ENCODE measurements at places on chromosomes 16 and 17. TPM values are rescaled to one million over a fixed set of nuclear protein-coding genes. Genes with fewer than 3 reads are reported as not detected.

DNA sequence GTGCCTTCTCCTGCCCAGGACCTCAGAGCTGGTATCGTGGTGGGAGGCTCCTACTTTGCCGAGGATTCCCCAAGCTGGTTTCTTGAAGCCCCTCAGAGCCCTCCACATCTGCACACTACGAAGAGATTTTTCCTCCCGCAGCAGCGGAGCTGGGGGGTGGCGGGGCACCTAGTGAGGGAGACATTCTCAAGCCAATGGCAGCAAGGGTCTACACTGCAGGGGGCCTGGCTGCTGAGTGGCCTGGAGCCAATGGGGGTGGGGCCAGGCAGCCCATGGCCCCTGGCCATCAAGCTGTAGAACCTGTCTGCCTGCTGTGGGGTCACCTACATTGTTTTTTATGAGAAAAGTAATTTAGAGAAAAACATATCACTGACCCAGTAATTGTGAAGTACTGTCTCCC lies 5.0 kb downstream of the SLC26A11 start:
- H3K36me3 ChIP-seq: no peaks in the 10 kb centered on the region
- H3K4me3 ChIP-seq: no peak overlapping the region
- H3K27ac ChIP-seq: no peak overlapping the region
- H3K27me3 ChIP-seq: no peaks in the 10 kb centered on the region
- H3K4me1 ChIP-seq: peaks cover 10% of the 10 kb centered on the region
- DNase-seq: no peak

- no peaks in the 10 kb centered on the region for H3K27me3 ChIP-seq
- no peaks in the 10 kb centered on the region for H3K36me3 ChIP-seq
- no peak for DNase-seq
- peak overlapping the region; percentile 96 for H3K27ac ChIP-seq
These were observed 381 bp downstream of the CTNS start for GRCh38 chr17:3636908-3637373.

DNA sequence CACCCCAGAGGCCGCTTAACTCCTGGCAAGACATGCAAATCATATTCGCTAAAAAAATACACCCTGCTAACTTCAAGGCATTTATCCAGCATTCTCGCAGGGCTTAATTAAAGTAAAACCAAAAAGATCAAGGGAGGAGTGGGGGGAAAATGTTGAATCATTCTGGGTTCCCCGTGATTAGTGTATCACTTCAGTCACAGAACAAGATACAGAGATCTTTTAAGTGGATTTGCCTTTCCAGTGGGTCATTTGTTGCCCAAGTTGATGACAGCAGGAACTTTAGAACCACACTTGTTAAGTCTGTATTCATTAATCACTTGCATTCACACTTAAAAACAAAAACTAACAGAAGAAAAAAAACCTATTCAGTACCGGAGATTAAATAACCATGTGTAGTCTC lies 17.3 kb downstream of the CRYBA1 start:
- no peaks in the 10 kb centered on the region for H3K27me3 ChIP-seq
- no peaks in the 10 kb centered on the region for H3K36me3 ChIP-seq
- no peak overlapping the region for H3K27ac ChIP-seq
- DNase-seq: no peak

GRCh38 chr16:7443142-7443541 lies 110.5 kb downstream of the RBFOX1 start:
- H3K4me1 ChIP-seq: no peaks in the 10 kb centered on the region
- H3K4me3 ChIP-seq: no peak overlapping the region
- H3K36me3 ChIP-seq: no peaks in the 10 kb centered on the region
- no peaks in the 10 kb centered on the region for H3K27me3 ChIP-seq
- no peak for DNase-seq
- H3K27ac ChIP-seq: no peak overlapping the region

DNA sequence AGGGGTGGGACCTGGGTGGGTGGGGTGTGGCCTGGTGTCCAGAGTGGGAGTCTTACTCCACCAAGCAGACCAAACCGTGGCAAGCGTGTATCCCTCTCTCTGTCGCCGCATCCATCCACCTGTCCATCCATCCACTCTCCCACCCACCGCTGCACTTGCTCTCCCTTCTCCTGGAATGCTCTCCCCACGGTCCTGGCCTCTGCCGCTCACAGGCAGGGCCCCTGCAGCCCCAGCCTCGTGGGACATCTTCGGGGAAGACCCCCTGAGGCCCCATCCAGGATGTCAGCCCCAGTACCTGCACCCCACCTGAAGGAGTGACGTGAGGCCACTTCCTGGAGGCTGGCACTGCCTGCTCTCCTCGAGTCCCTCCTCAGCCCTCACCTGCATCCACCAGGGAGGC lies 189.5 kb upstream of the GSE1 start:
- H3K36me3 ChIP-seq: no peaks in the 10 kb centered on the region
- no peak overlapping the region for H3K27ac ChIP-seq
- DNase-seq: no peak
- H3K4me1 ChIP-seq: no peaks in the 10 kb centered on the region
- H3K4me3 ChIP-seq: no peak overlapping the region

The CDH11 gene
- total RNA-seq: 16.5 TPM

Measured in Peyer's patch (tissue), 4 donors.